ENCODE measurements at places on chromosomes 6 and 20. TPM values are rescaled to one million over a fixed set of nuclear protein-coding genes. Genes with fewer than 3 reads are reported as not detected.

Gene SLC13A3
- total RNA-seq: 0.16 TPM

- DNase-seq: no peak
Measured at GRCh38 chr6:62174548-62174947, 111.5 kb downstream of the KHDRBS2 start.

DNA sequence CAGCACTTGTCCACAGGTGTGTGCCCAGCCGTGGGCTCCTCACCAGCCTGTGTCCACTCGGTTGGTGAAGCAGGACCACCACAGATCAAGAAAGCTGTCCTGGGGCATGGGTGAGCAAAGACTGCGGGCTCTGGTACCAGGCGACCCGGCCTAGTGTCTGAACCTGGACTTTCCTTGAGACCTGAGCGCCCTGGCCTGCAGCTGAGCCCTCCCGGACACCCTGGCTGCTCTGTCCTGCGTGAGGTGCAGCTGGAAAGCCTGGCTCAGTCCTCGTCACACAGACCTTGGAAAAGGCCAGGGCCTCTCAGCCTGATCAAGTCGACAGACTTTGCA, 201.2 kb upstream of the THBS2 start:
- no peak for DNase-seq

Gene CAP2
- not detected for total RNA-seq

Gene TP53INP2
- total RNA-seq: 41.4 TPM

Gene SLC35D3
- total RNA-seq: 0.16 TPM

DNA sequence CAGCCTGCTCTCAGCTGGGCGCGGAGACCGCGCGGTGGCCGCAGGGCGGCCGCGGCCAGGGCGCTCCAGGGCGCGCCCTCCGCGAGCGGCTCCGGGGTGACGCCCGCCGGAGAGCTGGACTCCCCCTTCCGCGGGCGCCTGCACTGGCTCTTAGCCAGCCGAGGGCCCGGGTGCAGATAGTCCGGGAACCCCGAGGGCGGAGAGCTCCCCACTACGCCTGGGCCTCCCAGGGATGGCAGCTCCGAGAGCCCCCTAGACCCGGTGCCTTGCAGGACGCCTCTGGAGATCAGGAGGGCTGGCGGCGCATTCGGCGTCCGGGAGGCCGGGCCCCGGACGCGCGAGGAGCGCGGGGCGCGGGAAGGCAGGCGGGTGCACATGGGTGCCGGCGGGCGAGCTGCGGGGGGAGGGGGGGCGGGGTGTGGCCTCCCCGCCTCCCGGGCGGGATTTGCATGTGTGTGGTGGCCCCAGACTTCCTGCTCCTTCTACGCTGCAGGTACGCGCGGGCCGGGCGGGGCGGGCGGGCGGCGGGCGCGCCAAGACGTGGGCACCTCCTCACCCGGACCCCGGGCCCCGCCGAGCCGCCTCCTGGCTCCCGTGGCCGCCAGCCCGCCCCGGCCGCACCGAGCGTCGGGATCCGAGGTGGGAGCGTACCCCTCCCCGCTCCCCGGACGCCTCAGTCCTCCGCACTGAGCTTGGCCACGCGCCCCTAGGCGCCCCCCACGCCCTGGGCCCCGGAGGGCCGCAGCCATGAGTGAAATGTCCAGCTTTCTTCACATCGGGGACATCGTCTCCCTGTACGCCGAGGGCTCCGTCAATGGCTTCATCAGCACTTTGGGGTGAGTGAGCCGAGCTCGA, at the start of gene ITPR3:
Gene ITPR3, plus strand, starts transcription at position 467 of the 855 bp plus-strand sequence. Its CDS starts 281 bp downstream, at position 748.
- peak; percentile 63 for DNase-seq

Gene MOG
- total RNA-seq: not detected

DNA sequence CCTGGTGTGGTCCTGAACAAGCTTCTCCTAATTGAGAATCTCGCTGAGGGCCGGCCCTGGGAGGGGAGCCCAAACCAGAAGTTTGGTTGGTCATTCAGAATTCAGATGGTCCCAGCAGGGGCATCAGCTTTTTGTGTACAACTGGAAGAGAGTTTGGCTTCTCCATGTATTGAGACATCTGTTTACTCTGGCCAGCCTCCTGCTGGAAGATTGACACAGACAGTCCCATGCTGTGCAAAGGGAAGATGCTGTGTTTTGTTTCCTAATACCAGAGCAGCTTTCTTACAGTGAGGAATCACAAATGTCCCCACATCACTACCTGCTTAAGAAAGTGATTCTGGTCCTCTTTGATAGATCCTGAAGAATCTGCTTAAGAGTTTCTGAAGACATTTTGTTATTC, 97.8 kb downstream of the PLEKHG1 start:
- DNase-seq: no peak

All from naive thymus-derived CD4-positive, alpha-beta T cell (primary cell).